Head of caudate nucleus (tissue), 42 donors: ENCODE measurements at places on chromosomes 4 and X.

DNA sequence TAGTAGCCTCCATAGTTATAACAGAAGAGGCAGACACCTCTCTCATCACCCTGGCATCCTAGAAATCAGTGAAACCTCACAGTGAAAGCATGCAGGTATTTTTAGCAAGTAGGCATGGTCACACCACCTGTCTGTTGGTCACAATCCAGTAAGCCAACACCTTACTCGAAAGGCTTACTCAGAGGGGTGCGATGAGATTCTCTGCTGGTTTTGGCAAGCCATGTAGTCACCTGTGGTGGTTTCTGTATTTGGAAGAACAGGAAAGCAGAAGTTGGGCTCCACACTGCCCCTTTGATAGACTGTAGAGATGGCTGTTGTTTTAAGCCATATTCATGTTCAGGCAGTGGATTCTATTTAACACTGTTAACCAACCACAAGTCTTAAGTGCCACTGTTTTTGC lies 134.7 kb downstream of the DCLK2 start:
- no peak for DNase-seq

- no peak for DNase-seq
These were observed 125.3 kb upstream of the IL15 start for GRCh38 chr4:141511055-141511454.

- DNase-seq: no peak
These were observed 7.0 kb upstream of the TXK start for GRCh38 chr4:48141048-48141447.

DNA sequence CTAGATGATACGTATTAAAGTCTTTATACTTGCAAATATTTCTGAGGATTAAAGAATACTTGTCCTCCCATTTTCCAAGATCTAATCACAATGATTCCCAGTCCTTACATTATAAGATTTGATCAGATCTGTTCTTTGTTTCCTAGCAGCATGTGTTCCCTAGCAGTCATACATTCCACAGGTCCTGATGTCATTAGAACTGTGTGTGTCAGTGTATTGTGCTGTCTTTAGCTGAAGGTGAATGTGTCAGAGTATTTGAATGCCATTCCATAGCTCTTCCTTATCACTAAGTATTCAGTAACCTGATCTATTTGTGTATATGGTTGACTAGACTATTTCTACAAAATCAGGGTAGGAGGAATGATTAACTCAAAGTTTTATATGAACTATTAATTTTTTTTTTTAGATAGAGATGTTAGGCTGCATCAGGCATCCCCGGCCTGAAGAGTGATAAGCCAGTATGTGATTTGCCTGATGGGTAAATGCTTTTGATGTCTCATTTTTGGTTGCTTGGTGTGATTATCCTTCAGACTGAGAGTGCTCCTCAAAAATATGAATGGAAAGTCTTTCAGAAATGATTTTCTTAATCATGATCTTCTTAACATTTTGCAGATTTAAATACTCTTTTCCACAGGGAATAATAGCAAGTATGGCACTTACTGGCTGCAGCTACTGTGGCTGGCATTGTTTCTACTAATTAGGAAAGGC lies 4.4 kb downstream of the ADGRL3 start:
- no peak for DNase-seq

GRCh38 chr4:185202984-185203485 lies 765 bp downstream of the CFAP97 start:
- no peak for DNase-seq

DNA sequence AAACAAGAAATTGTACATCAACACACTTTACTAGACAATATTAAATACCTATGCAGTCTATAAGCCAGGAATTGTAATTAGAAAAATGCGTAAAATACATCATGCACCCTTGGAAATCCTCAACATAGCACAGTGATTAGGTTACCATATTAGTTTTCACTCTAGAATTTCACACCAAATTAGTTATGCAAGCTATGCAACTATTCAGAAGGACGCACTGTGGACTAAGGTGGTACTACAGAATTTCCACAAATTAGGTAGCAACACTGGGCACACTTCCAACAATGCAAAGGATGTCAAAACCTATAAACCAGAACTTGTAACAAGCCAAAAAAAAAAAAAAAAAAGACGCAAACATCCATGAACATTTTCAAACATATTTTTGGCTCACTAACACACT lies 71.1 kb upstream of the ZCCHC13 start:
- no peak for DNase-seq

GRCh38 chr4:52588097-52588496 lies 71.0 kb downstream of the USP46 start:
- peak; percentile 36 for DNase-seq

DNA sequence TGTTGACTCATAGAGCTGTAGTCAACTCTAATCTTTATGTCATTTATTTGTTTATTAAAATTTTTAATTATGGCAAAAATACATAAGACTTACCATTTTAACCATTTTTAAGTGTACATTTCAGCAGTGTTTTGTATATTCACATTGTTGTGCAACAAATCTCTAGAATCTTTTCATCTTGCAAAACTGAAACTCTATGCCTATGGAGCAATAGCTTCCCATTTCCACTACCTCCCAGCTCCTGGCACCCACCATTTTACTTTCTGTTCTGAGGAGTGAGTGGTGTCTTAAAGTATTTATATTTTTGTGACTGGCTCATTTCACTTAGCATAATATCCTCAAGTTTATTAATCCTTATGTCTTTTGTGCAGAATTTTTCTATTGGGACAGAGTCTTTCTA lies 181.0 kb downstream of the GPAT3 start:
- DNase-seq: no peak

DNA sequence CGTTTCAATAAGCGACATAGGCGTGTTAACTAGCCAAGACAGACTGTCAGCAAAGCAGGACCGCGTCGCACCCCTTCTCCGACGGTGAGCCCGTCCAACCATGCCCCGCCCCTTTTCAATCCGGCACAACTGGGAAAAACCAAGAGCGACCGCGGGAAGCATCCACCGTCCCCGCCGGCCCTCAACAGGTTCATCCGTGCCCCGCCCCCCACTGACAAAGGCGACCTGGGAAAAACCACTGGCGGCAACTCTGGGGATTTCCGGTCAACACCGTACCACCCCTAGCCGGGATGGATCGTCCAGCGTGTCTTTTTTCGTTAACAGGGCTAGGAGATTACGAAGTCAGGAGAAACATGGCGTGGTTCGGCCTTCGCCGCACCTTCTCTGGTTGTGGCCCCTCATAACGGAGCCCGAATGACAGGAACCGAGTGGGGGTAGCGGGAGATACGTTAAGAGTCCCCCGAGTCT lies 377 bp downstream of the TIMM17B start:
- DNase-seq: peak; percentile 83

DNA sequence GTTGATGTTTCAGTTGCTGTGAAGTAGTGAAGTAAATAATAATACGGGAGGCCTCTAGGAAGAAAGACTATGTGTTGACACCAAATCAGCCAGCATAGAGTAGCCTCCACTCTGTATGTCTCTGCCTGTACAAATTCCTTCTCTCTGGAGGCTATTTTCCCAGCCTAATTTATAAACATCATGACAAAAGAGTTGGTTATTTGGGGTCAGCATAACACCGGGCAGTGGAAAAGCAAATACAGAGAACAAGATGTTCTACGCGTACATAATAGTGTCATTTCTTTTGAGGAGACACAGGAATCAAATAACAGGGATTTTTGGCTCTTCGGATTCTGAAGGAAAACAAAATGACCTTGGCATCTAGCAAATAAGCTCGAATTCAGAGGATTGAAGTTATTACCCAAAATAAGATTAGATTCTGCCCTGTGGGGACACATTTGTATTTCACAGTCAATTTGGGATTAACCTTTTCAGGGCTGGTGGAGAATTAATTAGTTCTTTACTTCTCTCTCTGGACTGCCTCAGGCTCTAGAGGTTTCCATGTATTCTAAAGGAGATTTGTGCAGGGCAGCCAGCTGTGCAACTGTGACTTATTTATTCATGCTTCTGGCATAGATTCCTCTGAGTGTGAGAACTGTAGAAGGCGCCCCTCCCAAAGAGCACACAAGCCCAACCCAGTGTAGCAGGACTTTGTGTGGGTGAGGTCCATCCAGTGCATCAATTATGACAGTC lies 14.1 kb upstream of the SYTL4 start:
- DNase-seq: no peak

- no peak for DNase-seq
These were observed 336.4 kb upstream of the HAND2 start for GRCh38 chr4:173866322-173867026.

- DNase-seq: no peak
These were observed 13.2 kb downstream of the HSD17B11 start for GRCh38 chr4:87377816-87378215.

- no peak for DNase-seq
These were observed 28.2 kb downstream of the IRF2 start for GRCh38 chr4:184446132-184446658.

DNA sequence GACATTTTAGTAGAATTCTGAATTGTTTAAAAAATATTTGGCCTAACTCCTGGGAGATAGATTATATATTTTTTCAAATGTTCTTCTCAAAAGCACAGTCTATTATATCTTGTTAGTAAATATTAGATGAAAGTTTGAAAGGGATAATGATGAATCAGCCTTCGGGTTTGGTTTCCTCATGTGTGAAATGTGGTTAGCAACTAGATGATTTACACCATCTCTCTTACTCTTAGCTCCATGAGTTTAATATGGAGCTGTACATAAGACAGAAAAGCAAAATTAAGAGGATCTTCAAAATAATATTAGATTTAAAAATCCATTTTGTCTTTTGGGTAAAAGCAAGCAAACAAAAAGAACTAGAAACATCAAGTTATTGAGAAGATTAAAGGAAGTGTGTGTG lies 120.8 kb upstream of the SFRP2 start:
- no peak for DNase-seq

DNA sequence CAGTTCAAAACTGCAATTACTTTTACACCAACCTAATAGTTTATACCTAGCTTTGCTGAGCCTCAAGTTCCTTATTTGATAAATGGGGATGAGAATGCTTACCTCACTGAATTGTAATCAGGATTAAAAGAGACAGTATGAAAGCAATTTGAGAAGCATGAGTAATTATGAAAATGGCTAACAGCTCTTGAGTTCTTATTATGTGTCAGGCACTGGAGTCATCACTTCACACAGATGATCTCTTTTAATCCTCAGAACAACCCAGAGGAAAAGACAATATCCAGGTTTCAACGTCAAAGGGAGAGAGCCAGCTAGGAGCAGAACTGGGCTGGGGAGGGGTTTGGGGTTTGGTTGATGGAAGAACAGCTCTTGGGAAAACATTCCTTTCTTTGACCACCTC lies 221.0 kb upstream of the NWD2 start:
- DNase-seq: no peak

DNA sequence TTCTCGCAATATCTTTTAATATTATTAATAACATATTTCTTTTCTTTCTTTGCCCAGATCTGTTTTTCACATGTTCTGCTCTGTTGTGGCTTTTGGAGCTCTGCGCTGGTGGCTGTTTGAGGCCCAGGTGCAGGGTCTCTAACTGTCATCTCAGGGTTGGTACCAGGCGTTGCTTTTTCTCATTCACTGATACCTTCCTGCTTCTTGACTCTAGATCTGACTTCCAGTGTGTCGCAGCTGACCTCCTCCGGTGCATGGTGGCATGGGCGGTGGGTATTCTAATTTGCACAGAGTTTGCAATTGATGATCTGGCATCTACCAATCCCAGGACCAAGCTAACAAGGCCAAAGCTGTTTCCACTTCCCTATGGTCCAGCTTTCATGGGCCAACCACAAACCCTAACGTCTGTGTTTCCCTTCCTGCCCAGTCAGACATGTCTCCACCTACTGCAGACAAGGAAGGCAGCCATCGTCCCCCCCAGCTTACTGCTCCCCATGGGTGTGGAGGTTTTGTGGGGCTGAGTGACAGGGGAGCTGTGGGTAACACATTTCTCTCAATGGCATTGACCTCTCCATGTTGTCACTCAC lies 25.2 kb downstream of the LETM1 start:
- DNase-seq: no peak

DNA sequence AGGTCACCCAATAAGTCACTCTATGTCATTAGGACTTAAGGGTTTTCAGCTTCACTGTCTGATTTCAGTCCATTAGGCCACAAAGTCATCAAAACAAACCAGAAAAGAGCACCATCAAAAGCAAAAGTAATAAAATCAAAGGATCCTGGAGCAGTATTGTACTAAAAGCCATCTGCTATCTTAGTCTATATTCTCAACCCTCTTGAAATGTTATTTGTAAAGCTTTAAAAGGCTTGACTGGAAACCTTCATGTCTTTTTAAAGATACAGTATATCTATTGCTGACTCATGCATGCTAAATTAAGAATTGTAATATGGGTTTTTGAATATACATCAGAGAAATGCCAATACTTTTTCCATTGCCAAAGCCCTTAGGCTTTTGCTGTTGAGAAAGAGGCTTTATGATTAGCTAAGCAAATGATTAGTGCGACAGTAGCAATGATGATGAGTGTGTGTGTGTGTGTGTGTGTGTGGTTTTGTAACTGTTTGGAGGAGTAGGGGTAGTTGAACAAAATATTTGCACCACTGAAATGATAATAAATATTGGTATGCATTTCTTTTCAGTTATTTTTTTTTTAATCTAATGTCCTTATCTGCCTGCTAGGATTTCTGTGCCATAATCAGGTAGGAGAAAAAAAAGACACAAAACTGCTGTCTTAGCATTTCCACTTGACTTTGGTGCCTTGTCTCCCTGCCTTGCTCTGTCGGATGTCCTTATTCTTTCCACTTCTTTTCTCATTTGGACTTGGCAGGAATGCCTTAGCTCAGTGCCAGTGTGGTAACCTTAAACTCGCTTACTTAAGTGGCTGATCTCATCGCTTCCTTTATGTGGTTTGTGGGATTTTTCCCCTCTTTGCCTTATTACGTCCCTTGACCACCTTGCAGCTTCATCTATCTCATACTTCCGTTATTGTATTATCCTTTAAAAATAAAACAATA lies 119.7 kb downstream of the PCDH7 start:
- DNase-seq: no peak

DNA sequence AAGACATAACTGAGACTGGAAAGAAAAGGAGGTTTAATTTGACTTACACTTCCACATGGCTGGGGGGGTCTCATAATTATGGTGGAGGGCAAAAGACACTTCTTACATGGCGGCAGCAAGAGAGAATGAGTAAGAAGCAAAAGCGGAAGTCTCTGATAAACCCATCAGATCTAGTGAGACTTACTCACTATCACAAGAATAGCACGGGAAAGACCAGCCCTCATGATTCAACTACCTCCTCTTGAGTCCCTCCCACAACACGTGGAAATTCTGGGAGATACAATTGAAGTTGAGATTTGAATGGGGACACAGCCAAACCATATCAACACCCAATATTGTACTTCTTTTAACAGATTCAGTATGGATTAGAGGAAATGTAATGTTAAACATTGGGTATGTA lies 646.6 kb downstream of the ANKRD50 start:
- no peak for DNase-seq

- DNase-seq: no peak
These were observed 838 bp upstream of the ABCG2 start for GRCh38 chr4:88159229-88159725.
